Stimulated activated CD8-positive, alpha-beta memory T cell treated with anti-CD3 and anti-CD28 coated beads, Interleukin-7, amount 100 ng/mL, for 1 hour (primary cell): ENCODE measurements at places on chromosomes 12 and 14.
A peak's percentile ranks its signal among the peaks of the same experiment; 100 is the strongest.

GRCh38 chr14:24377657-24378056, 9.7 kb downstream of the NFATC4 start:
- no peak for DNase-seq

DNA sequence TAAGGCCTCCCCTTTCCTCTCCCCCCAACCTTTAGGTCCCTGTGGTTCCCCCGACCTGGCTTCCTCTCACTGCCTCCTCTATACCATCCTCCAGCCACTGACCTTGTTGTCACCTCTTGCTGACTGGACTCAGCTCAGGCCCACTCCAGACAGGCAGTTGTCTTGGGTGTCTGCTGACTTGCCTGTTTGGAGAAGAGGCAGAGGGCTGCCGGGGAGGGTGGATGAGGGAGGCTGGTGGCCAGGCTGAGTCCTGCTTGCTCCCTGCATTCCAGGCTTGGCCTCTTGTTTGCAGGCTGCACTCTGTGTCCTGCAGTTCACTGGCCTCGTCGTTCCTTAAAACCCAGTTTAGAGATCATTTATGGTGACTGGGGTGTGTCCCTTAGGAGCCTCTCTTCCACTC, 31.0 kb upstream of the RD3L start:
- DNase-seq, result no peak

DNA sequence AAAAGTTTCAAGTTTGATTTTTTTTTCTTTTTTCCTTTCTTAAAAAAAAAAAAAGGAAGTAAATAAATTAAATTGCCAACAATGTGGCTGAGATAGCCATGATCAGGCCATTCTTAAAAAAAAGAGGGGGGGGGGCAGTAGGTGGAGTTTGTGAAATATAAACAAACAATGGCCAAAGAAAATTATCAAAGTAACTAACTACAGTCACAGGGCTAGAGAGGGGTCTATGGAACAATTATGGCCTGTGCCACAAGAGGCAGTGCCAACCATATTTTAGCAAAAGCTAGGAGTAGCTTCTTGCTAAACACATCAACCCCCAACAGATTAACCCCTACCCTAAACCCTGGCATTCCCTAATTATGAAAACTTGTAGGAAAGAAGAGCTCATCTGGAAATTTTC, 16.2 kb upstream of the SMARCC2 start:
- DNase-seq, result no peak

GRCh38 chr12:57741844-57742738, 2.7 kb upstream of the TSPAN31 start:
- peak; percentile 62 for DNase-seq

GRCh38 chr12:49744363-49744885, 3.1 kb downstream of the TMBIM6 start:
- DNase-seq, result no peak

GRCh38 chr12:94674051-94674451, 23.7 kb upstream of the TMCC3 start:
- DNase-seq, result no peak

DNA sequence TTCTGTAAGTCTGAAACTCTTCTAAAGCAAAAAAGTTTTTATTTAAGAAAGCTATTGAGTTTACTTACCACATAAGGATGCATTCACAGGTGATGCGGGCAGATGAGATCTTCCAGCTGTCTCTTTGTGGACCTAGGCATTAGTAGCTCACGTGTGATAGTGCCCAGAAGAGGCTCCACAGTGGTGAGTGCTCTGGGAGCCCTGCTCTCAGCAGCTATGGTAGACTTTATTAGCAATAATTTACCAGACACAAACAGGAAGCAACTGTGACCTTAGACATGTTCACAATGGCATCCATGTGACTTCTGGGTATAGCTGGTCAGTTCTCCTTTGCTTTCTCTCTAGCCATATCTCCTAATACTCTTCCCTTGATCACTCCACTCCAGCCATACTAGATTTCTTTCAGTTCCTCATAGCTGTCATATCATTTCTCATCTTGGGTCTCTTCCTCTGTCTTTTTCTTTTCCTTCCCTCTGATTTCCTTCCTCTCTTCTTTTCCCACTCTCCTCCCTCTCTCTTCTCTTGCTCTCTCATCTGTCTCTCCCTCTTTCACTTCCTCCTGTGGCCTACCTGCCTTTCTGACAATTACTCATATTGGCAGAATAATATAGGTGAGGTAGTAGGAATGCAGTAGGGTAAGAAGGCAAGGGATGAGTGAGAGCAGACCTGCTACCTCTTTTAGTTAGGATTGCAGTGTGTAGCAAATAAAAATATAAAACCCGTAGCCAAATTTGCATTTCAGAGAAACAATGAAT, 75.2 kb upstream of the SCAF11 start:
- DNase-seq, result no peak

DNA sequence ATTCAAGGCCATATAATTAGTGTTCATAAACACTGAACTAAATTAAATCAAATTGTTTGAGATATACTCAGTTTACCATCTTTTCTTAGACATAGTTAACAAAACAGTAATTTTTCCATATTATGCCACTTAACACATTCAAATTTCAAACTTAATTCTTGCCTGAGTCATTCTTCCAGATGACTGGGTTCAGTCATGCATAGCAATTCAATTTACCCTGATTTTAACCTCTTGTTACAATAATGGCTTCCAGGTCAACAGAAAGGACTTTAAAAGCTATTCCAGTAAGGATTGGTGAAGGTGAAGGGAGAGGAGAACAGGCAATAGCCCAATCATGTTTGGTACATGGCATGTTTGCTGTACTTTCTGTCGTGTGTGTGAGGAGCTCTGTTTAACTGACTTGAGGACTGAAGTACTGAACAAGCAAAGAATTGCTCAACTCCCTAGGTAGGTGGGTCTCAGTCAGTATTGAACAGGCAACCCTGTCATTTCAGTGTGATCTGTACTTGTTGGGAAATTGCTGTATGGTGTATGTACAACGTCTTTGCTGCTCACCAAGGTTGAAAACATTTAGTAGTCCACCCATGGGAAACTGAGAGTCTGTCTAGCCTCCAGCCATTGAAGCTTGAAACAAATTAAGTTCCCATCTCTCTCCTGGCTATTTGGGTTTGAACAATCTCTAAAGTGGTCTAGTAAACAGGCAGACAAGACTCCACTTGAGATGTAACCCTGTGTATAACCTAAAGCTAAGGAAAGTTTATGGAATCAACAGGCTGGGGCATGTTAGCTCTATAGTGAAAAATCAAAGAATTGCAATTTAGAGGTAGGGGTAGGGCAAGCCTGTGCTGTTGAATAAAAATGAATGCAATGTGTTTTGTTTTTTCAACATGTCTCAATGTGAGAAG, 327.2 kb downstream of the BTG1 start:
- no peak for DNase-seq

GRCh38 chr12:16636435-16637055, 30.6 kb upstream of the LMO3 start:
- no peak for DNase-seq

DNA sequence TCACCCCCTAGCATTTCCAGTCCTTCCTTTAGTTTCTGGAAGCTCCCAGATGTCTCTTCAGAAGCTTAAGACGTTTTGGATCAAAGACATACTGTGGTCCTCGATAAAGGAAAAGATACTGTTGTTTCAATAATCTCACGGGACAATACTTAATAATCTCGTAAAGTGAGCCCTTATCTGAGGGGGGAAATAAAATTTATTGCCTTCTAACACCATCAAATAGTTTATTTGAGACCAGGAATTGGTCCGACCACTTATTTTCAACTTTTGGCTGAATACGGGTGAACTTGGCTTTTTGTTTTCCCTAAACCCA, 640 bp upstream of the G2E3 start:
- DNase-seq, result no peak

DNA sequence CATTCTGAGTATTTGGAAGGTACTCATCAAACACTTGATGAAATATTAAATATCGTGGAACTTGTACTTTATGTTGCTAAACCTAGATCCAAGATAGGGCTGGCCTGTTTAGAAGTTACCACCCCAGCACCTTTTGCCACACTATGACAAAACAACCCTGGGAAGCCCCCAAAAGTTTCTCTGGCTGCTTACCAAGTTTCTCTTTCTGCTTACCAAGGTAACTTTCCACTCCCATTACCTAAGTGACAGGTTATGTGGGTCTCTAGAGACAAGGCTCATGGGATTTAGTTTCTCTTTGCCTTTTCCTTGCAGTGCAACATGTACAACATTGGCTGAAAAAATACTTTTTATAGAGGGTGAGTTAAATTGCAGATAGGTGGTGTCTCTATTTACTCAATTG, 28.9 kb upstream of the PPM1A start:
- DNase-seq, result no peak

DNA sequence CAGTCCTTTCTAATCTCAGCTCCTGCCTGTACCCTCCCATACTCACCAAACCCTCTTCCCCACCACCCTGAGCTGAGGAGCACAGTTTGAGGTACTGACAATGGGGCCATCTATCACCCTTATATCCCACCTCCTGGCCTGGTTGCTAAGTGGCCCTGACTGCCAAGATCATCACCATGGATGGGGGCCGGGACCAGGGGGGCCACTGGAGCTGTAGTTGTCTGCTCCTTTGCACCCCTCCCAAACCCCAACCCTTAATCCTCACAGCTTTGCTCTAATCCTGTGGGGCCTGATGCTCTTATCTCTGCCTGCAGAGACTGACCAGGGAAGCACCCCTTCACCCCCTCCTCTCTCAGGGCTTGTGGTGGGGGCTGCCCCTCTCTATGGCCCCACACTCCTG, 395 bp upstream of the GNB3 start:
- DNase-seq, result no peak

DNA sequence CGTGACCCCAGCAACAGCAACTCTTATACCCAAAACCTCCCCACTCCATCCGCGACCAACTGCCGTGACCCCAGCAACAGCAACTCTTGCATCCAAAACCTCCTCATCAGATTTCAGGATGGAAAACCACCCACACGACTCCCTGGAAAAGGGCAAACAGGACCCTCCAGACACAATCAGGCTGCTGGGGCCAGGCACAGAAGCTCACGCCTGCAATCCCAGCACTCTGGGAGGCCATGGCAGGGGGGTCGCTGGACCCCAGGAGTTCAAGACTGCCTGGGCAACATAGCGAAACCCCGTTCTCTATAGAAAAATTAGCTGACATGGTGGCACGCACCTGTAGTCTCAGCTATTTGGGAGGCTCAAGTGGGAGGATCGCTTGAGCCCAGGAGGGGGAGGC, 19.7 kb downstream of the PGAM5 start:
- DNase-seq, result no peak

- DNase-seq, result no peak
These were observed 2.8 kb downstream of the TMX1 start for GRCh38 chr14:51242545-51243490.

GRCh38 chr14:94544726-94545125, 16.5 kb upstream of the SERPINA4 start:
- DNase-seq, result no peak

GRCh38 chr14:55416866-55417265, 5.2 kb upstream of the ATG14 start:
- DNase-seq, result no peak

- no peak for DNase-seq
These were observed 14.5 kb upstream of the LLPH start for GRCh38 chr12:66144791-66145754.

DNA sequence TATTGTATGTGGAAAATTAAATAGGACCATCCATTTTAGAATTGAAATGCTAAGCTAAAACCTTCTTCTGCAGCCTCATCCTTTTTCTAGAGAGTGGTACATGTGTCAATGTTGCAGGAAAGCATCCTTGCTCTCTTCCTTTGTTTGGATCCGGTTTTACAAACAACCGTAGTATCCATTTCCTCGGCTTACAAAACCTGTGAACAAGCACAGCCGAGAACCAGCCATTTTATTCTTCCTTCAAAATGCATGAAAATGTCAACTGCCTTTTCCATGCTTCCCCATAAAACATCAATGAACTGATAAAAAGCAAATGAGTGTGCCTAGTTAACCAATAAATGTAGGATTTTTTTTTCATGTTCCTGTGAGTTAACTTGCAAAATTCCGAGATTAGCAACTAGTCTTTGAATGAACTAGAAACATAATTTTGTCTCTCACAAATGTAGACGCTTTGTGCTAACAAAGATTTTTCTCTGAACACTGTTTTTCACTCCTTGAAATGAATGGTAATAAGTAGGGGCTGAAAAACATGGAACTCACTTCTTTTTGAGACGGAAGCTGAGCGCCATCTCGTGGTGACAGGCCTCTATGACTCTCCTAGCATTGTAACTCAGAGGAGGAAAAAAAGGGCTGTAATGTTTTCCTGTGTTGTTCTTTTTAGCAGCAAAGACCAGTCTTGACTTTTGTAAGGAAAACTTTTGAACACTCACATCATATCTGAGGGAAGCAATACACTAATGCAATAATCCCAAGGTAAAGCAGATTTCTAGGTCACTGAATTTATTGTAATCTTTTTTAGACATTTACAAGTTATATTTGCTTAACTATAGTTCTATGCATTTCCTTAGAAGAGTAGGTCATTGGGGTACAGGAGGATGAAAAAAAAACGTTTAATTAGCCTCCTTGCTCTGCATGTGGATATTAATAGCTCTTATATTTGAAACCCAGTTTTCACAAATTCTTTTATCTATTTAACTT, 157.4 kb upstream of the FOXG1 start:
- DNase-seq, result no peak

GRCh38 chr12:75526655-75527511, 15.5 kb upstream of the KRR1 start:
- no peak for DNase-seq

GRCh38 chr12:93128332-93128707, 199.2 kb upstream of the EEA1 start:
- DNase-seq, result no peak

- no peak for DNase-seq
These were observed 39.4 kb downstream of the MAP1LC3B2 start for GRCh38 chr12:116598311-116599284.

DNA sequence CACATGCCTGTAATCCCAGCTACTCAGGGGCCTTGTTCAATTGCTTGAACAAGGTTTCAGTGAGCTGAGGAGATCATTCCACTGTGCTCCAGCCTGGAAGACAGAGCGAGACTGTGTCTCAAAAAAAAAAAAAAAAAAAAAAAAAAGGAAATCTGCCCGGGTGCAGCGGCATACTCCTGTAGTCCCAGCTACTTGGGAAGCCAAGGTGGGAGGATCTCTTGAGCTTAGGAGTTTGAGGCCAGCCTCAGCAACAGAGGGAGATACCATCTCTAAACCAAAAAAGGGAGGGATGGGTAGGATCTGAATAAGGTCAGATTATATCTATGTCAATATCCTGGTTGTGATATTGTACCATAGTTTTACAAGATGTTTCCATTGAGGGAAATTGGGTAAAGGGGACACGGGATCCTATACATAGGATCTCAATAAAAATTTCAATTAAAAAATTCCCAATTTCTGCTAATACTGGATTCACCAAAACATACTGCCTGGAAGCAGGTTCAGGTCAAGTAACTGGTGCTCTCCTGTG, 76.4 kb downstream of the BORCS5 start:
- DNase-seq, result no peak
